ENCODE measurements at places on chromosomes 5 and 9.

- DNase-seq, result no peak
Observed at GRCh38 chr9:25684321-25684720, 6.1 kb upstream of the TUSC1 start.

GRCh38 chr5:135710045-135710675 is 124.3 kb upstream of the SLC25A48 start:
- DNase-seq, result no peak

DNA sequence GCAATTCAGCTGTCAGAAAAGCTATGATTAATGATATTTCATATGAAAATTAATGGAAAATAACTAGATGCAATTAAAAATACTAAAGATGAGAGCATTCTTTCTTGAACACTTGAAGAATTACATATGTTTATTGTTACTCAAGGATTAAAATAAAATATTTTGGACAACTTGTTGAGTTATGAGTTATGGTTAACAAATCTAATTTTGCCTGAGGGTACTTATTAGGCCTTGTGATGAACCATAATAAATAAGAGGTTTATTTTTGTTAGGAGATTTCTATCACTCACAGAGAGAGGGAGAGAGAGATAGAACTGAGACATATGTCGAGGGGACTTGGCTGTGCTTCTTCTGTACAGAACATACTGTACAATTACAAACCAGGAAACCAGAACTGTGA is 183.7 kb downstream of the ISL1 start:
- no peak for DNase-seq

DNA sequence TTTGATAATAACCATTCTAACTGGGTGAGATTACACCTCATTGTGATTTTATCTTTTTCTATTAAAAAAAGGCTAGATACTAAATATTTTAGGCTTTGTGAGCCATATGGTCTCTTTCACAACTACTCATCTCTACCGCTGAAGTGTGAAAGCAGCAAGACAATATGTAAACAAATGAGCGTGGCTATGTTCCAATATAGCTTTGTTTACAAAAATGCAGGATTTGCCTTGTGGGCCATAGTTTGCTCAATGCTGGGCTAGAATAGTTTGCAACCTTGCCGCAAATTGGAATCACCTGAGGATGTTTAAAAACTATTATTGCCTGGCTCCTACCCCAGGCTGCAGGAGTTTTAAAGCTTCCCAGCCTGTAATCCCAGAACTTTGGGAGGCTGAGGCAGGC is 10.2 kb upstream of the GPR150 start:
- no peak for DNase-seq

GRCh38 chr5:152466085-152466745 is 61.1 kb upstream of the NMUR2 start:
- no peak for DNase-seq
